AML-193 (cell line): ENCODE measurements at places on chromosomes 6 and 20.

DNA sequence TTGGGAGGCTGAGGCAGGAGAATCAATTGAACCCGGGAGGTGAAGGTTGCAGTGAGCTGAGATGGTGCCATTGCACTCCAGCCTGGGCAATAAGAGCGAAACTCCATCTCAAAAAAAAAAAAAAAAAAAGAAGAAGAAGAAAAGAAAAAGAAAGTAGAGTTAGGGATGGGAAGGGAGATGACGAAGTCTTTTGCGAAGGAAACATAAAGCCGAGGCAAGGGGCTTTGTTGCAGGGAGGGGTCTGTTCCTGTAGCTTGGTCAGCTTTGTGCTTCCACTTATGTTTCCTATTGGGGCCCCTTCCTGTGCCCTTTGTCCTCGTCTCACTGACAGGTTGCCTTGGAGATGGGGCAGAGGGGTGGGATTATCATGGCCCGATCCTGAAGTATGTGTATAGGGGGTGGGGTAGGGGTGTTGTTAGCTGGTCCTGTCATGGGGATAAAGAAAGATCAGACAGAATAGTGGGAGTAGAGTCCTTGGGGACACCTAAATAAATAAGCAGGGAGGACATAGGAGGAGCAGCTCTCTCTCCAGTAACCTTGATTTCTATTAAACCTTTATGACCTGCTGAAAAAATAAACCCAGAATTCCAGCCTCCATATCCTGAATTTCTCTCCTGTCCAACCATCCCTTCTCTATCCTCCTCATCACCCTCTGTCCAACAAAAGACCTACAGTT, 1.1 kb upstream of the CLIC1 start:
- peak; percentile 60 for DNase-seq

GRCh38 chr6:138258991-138259390, 40.7 kb upstream of the PBOV1 start:
- no peak for DNase-seq

DNA sequence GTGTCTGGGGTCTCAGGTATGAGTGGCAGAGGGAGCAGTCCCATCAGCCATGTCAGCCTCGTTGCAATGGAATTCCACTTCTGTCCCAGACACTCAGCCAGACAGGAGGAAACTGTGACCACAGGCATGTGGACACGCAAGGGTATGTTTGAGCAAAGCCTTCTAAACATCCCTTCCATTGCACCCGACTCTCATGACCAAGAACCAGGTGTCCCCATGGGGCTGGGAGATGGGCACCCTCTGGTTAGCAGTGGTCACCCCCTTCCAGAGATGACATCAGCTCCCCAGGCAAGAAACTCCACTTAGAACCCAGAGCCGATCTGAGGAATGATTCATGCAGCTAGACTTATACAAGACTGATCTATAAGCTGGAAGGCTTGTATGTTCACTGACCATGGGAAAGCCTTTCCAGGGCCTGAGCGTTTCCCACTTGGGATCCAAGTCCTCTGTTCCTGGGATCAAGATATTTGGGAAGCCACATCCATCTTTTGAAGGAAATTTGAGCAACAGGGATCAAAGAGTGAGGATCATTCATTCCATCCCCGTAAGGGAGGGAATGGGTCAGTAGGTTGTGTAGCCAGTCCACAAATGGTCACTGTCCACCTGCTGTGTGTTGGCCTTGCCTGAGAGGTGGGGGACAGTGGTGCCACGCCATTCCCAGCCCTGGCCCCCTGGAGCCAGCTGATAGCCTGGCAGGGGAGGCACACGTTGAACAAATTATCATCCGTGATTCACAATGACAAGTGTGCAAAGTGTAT, 3.9 kb upstream of the MRGBP start:
- DNase-seq: no peak

GRCh38 chr6:56890683-56891429, 64.1 kb upstream of the BEND6 start:
- DNase-seq: peak; percentile 86

GRCh38 chr20:22403632-22404361, 180.6 kb downstream of the FOXA2 start:
- no peak for DNase-seq

- no peak for DNase-seq
These were observed 71.3 kb upstream of the STXBP5 start for GRCh38 chr6:147132889-147133288.

DNA sequence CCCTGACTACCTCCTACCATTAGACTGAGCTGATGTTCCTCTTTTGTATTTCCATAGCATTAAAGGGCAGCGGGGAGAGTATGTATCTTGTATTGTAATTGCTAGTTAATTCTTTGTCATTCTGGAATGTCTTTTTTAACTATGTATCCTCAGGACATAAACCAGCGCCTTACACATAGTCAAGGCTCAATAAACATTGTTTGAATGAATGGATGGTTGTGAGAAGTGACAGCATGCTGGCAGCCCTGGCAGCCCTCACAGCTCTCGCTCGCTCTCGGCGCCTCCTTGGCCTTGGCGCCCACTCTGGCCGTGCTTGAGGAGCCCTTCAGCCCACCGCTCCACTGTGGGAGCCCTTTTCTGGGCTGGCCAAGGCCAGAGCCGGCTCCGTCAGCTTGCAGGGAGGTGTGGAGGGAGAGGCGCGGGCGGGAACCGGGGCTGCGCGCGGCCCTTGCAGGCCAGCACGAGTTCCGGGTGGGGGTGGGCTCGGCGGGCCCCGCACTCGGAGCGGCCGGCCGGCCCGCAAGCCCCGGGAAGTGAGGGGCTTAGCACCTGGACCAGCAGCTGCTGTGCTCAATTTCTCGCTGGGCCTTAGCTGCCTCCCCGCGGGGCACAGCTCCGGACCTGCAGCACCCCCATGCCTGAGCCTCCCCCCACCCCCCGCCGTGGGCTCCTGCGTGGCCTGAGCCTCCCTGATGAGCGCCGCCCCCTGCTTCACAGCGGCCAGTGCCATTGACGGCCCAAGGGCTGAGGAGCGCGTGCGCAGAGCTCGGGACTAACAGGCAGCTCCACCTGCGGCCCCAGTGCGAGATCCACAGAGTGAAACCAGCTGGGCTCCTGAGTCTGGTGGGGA, 93.1 kb downstream of the RNF182 start:
- no peak for DNase-seq

- DNase-seq: no peak
These were observed 957 bp upstream of the VEGFA start for GRCh38 chr6:43768983-43769525.

DNA sequence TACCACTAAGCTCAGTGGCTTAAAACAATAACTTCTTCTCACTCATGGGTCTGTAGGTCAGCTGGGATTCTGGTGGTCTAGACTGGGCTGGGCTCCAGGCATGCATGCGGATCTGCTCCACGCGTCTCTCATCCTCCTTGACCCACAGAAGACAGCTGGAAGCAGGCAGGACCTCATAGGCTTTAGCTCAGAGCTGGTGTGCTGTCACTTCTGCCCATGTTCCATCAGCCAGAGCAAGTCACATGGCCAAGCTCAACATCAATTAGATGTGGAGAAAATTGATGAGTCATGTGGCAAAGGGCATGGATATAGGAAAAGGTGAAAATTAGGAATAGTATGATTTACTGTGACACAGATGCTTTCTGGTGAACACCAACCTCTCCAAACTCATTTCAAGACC, 57.4 kb upstream of the PSMF1 start:
- DNase-seq: no peak

DNA sequence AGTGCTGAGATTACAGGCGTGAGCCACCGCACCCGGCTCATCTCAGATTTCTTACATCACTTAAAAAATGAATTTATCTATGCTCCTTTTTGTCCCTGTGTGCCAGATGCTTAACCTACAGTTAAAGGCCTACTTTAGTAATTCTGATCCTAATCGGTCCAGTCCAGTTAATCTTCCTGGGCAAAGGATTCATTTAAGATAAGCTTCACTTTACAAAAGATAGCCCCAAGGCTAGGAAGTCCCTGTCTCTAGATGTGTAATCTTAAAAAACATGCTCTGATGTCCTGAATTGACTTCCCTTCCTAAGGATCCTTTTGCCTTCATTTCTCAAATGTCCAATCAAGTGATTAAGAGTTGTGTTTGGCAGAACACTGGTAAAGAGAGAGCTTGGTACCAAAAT, 68.4 kb upstream of the IPCEF1 start:
- no peak for DNase-seq

DNA sequence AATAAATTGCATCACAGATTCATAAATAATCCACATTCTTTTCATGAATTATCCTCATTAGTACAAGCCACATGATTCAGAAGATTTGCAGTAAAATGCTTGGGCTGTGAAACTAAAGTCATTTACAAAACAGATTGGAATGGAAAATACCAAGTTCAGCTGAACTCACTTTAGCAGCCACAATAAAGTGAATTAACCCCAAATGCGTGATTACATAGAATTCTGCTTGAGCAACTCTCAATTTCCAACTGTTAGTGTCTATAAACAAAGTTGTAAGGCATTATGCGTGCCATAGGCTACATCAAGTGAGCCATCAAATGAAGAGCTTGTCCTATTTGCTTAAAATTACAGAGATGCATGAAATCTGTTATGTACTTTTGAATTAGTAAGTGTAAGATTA, 60.4 kb upstream of the GFRAL start:
- no peak for DNase-seq

DNA sequence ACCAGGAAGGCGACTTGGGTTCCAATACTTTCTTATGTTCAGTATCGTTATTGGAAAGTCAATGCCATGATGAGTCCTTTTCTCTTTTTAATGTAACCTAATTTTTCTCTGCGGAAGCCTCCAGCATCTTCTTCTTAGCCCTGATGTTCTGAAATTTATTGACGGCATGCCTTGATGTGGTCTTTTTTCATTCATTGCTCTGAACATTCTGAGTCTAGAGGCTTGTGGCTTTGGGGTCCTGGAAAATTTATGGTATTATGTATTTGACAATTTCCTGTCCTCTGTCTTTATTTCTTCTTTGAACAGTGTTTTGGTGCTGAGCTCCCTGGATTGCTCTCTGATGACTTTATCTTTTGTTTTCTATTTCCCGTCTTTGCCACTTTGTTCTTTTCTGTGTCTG, 28.7 kb upstream of the MAS1 start:
- DNase-seq: no peak

DNA sequence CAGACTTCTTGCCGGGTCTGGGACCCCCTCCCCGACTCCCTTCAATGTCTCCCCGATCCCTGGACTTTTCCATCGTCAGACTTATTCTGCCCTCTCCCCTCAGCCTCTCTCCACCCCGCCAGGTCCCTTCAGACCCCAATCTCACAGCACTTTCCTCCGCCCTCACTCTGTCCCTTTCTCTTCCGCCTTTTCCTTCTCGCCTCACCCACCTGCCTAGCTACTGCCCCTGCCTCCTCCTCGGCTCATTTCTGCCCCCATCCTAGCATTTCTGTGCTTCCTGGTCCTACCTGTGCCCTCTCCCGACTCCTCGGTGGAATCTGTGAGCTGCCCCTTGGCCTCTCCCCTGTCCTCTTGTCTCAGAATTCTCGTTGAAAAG, 616 bp downstream of the CHMP4B start:
- DNase-seq: no peak

DNA sequence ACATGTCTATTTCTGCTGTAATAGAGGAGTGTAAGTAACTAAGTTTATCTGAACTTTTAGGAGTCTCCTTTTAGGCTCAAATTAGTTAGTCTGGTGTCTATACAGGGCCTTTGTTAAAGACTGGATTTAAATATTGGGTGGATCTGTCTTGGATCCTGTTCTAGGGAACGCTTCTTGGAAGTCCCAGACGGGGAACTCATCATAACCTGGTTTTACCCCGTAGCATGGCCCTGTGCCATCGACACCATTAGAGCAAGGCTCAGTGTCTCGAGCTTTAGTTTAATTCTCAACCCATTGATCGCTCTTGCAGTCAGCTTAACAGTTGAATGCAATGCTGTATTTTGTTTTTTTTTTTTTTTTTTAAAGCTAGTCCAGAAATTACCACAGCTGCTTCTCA, 89.9 kb downstream of the CARMIL1 start:
- no peak for DNase-seq

GRCh38 chr6:31711233-31711632, 3.9 kb upstream of the LY6G6D start:
- peak; percentile 31 for DNase-seq

GRCh38 chr6:116059713-116060571, 749 bp downstream of the FRK start:
- peak; percentile 71 for DNase-seq

DNA sequence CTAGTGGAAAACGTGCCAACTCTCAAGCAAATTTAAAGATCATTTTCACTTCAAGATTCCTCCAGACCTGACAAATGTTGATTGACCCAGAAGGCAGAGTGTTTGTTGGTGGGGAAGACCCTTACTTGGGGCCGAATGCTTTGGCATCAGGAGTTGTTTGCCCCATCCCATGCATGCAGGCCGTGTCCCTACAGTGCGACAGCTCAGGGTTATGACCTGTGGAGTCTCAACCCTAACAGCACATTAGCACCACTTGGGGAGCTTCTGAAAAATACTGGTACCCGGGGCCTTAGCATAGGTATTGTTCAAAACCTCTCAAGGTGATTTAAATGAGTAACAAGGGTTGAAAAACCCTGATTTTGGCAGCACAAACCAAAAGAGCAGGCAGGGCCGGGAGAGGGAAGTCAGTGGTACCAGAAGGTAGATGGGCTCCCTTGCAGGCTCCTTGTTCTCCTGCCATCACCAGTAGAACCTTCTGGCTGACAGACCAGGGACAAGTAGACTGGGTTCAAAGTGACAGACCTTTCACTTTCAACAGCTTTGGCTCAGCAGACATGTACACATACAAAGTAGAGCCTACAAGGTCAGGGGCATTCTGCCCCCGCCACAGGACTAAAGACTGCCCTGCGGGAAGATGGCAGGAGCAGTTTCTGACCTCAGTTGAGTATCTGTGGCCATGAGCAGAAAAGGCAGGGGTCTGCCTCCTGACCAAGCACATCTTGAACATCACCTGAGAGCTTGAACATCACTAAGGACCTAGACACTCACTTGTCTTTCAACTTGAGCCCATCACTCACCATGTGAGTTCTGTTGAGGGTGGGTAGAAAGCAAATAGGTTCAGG, 39.6 kb downstream of the PLCG1 start:
- no peak for DNase-seq

- no peak for DNase-seq
These were observed 98.9 kb downstream of the HDGFL1 start for GRCh38 chr6:22668307-22668706.

- no peak for DNase-seq
These were observed 2.2 kb upstream of the OSER1 start for GRCh38 chr20:44212792-44213191.

DNA sequence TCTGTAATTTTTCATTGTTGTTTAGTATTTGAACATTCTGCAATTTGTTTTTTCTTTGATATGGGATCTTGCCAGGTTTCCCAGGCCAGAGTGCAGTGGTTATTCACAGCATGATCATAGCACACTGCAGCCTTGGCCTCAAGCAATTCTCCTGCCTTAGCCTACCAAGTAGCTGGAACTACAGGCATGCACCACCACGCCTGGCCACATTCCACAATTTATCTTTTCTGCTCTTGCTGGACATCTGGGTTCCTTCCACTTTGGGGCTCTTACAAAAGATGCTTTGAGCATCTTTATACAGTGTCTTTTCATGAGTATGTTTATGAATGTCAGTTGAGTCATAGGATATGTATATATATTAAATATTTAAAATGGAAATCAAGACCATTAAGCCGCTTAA, 42.0 kb downstream of the PGM3 start:
- no peak for DNase-seq

DNA sequence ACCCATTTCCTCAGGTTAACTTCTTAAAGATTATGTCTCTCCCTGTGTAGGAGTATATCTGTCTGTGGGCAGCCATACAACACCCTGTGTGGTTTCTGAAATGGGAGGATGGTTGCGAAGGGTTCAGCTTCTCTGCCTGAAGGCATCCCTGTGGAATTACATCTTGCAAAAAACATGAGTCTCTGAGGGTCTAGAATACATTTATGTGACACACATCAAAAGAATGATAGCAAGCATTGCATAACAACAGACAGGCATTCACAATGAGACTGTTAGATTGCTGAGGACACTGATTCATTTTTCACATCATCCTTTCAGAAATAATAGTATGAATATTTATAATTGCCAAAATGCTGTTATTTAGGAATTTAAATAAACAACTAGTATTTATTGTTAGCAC, 670.9 kb downstream of the HTR1B start:
- no peak for DNase-seq
